NCI-H1694 (cell line): ENCODE measurements at places on chromosomes 6 and 20.

DNA sequence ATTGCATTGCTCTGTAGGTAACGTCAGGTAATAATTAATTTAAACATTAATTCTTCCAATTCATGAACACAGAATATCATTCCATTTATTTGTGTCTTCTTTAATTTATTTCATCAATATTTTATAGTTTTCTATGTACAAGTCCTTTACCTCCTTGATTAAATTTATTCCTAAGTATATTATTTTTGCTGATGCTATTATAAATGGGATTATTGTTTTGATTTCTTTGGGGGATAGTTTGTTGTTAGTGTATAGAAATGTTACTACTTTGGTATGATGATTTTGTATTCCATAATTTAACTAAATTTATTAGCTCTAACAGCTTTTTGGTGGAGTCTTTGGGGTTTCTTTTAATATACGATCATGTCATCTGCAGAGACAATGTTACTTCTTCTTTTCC lies 44.7 kb upstream of the CCND3 start:
- no peak for DNase-seq

DNA sequence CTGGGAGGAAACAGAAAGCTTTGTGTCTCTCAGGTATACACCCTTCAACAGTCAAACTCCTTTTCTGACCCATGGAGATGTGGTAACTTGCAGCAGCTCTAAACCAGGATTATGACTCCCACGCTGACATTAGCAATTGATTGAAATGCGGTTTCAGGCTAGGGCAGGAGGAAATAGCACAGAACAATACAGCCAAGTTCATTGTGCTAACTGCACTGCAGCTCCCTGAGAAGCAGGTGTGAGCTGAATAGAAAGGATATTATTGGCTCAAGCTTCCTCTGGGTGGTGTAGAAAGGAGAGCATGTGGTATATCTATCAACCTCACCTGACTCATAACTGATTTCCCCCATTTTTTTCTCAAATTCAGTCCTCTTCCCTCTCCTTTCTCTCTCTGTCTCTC lies 612.3 kb upstream of the BTBD3 start:
- no peak for DNase-seq

GRCh38 chr6:30066082-30066481 lies 916 bp upstream of the PPP1R11 start:
- no peak for DNase-seq

DNA sequence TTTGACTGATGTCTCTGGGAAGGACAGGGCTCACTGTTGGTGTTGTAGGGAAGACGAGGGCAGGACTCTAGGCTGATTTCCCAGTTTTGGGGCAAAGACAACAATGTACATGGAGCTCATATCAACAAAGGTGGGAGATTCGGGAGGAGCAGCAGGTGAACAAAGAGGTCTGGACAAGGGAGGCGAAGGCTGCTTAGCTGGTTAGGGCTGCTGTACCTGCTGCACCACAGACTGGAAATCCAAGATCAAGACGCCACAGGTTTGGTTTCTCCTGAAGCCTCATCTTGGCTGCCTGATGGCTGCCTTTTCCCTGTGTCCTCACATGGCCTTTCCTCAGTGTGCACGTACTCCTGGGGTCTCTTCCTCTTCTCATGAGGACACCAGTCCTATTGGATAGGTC lies 287.2 kb downstream of the FOXC1 start:
- DNase-seq: no peak

GRCh38 chr20:51631011-51631950 lies 88.8 kb upstream of the NFATC2 start:
- no peak for DNase-seq

GRCh38 chr6:53795340-53795701 lies 516 bp downstream of the LRRC1 start:
- no peak for DNase-seq

DNA sequence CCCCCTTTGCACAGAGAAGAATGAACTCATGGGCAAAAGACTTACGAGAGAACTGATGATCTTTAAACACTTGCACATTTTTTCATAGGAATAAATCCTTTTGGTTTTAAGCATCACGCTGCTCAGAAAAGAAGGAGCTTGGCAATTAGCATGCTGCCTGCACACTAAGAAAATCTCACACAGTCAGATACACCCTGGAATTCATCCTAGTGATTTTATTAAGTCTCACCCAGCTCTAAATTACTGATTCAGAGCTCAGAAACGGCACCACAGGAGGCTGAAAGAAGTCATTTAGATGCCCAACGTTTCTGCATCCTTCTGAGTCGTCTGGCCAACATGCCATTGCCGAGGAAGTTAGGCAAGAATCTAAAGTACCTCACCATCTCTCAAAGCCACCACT lies 18.0 kb upstream of the NRSN1 start:
- no peak for DNase-seq

DNA sequence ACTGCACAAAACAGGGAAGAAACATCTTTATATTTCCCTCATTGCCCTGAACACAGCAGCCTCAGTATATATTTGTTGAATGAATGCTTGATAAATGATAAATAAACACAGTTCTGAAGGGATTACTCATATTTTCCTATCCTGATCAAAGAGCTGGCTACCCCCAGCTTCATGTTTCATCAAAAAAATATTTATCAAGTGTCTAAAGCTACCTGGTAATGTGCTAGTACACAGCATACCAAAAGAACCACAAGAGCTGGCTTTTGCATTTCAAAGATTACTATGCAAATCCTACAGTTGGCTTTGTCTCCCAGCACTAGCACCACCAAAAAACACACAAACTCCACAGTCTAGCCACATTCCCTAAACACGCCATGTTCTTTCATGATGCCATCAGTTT lies 130.0 kb downstream of the BTBD9 start:
- DNase-seq: no peak

- DNase-seq: no peak
These were observed 275.5 kb upstream of the SGK1 start for GRCh38 chr6:134593442-134593841.

DNA sequence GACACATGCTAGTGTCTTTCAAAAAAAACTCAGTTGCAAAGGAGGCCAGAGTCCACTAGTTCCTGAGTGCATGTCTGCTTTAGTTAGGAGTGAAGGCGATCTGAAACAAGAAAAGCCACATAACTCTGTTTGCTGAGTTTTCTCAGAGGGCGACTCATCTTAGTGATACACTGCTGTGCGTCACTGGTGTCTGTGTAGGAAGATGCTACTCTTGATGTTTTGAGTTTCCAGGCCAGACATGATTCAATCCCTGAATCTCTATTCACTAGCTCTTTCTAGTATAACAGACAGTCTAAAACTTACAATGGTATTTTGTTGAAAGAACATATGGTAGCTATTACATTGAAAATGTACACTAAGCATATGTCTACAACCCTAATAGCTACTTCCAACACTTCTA lies 60.9 kb downstream of the GFRAL start:
- DNase-seq: no peak

GRCh38 chr6:50236164-50236563 lies 186.4 kb upstream of the DEFB112 start:
- DNase-seq: no peak

DNA sequence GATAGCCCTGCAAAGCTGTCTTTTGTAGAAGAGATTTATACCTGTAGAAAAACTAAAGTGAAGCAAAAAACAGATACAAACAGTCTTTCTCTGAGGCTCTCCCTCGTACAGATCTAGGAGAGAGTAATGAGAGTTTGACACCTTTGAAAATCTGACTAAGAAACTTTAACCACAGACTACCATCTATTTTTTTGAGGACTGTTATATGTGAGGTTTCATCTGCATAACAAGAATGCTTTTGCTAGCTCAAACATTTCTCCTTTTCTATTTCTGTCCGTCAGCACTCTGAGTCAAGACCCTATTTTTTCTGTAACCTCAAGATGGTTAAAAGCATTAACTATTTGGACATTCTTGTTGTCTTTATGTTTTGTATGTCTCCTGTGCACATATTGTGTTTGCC lies 193.0 kb downstream of the BTBD3 start:
- DNase-seq: no peak

DNA sequence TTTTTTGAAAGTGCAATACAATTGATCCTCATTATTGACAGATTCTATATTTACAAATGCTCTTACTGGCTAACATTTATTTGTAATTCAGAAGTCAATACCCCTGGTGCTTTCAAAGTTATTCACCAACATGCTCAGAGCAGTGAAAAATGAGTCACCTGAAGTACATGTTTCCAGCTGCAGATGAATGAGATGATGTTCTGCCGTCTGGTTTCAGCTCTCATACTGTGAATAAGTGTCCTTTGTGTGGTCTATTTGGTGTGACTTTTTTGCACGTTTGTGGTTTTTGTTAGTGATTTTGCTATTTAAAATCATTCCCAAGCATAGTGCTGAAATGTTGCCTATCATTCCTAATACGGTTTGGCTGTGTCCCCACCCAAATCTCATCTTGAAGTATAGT lies 22.3 kb upstream of the EYA4 start:
- no peak for DNase-seq

DNA sequence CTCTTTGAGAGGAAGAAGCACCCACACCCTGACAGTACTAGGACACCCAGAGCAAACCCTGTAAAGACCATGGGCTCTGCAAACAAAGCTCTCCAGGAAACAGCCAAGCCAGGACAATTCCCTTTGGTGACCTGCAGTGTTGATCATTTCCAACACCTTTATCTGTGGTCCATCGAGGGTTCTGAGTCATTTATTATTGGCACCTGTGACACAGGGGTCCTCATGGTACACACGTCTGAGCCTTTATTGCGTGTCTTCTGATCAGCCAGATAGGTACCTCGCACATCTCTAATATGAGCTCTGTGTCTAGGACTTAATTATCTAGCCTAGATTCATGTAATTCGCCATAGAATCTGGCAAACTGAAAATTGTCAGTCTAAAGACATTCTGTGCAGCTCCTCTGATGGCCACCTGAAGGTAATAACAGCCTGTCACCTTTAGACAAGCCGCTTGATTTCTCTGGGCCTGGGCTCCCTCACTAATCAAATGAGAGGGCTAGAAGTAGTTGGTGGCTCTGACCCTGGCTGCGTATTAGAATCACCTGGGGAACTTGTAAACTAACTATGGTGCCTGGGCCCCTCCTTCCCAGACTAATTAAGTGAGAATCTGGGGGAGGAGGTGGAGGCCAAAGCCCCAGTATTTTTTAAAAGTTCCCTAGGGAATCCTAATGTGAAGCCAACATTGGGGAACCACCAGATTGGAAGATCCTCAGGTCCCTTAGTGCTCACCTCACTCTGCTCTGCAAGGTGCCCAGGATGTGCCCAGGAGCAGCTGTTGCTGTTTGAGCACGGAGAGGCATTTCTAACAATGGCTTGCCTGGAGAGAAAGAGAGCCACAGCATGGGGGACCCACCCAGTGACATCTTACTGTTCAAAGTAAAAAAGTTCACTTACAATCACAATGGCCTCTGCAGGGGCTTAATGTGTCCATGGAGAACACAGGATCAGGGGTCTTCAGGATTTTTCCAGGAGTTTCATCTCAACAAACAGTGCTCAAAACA lies 122.0 kb upstream of the ARID1B start:
- no peak for DNase-seq

GRCh38 chr20:37803438-37804307 lies 99.3 kb upstream of the VSTM2L start:
- no peak for DNase-seq

DNA sequence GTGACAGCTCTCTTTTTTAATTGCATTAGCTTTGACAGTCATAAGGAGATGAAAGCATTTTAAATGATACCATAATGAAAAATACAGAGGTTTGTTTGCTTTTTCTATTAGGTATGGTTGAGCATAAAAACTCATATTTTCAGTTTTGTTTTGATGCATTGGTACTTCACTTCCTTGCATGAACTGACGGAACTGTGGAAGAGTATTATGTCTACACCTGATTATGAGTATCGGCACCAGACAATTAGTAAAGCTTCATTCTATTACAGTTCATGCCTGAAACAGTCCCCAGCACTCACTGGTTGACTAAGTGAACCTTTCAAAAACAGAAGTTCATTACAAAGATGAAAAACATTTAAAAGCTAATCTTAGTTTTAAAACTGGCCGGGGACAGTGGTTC lies 593.0 kb downstream of the GRIK2 start:
- DNase-seq: no peak

DNA sequence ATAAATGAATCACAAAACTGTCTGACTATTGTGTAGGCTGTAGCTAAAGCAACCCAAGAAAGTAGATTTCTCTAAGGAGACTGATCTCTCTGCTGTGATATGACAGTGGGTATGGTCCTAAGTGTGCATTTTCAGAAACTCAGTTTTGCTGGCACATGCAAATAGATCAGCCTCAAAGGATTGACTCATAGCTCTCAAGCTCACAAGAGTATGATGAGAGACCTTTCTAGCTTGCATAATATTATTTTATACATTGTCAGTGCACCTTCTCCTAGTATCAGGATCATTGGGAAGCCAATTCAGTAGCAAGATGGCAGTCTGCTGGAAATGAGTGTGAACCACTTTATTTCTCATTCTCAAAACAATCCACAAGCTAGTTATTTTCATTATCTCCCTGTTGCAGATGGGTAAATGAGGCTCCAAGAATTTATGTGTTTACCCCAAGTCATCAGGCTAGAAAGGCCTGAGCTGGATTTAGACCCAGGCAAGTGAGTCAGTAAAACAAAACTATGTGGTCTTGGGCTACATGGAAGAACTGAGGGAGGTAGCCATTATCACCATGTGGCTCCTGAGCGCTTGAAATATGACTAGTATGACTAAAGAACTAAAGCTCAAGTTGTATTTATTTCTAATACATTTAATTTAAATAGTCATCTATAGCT lies 27.9 kb upstream of the PLCB4 start:
- no peak for DNase-seq

DNA sequence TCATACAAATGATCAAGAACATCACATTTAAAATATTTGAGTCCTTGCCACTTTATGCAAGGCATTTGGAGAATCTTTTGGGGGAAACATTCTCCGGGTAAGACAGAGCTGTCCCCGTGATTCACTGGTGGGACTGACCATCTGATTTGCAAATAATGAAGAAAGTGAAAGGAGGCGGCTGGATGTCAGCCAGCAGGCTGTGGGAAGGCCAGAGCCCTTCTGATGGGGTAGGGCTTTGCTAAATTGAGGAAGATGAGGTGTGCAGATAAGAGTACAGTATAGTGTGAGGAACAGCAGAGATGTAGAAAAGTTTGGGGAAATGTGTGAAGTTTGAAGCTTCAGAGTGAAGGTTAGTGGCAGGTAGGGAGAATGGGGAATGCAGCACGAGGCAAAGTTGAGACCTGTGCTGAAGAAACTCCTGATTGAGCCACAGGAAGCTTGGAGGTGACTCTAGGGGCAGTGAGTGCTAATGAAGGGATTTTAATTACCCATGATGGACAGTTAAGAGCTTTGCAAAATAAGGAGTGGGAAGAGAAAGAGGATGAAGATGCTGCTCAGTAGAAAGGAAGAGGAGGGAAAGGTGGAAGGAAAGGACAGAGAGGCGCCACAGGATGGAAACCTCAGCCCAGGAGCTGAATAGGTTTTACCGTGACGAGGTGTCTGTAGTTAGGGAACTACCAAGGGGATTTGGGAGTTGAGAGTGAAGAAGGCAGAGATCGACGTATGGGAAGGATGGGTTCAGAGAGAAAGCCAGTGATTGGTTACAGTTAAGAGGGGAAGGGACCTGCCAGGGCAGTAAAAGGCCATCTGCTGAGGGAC lies 68.7 kb downstream of the SNX9 start:
- no peak for DNase-seq

- no peak for DNase-seq
These were observed 1.1 kb downstream of the ACTL10 start for GRCh38 chr20:33667676-33668465.
